ENCODE measurements at places on chromosomes 4 and X. TPM values are rescaled to one million over a fixed set of nuclear protein-coding genes. Genes with fewer than 3 reads are reported as not detected.

DNA sequence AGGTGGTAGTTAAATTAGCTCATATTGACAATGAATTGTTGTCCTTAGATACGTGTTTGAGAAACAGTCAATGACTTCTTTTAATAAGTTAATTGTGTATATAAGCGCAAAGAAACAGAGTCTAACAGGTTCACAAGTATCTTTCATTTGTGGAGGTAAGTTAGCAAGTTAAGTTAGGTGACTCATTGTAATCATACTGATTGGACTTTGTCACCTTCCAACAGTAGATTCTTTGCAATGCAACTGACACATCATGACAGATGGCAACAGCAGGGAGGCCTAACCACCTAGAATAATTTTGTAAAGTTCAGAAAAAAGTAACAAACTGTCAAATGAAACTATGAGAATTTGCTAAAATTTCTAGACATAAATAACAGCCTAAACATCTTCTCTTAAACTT lies 207.6 kb upstream of the PITX2 start:
- ATAC-seq: no peak

- peak; percentile 77 for ATAC-seq
These were observed 21.3 kb downstream of the ADGRG4 start for GRCh38 chrX:136322064-136322463.

DNA sequence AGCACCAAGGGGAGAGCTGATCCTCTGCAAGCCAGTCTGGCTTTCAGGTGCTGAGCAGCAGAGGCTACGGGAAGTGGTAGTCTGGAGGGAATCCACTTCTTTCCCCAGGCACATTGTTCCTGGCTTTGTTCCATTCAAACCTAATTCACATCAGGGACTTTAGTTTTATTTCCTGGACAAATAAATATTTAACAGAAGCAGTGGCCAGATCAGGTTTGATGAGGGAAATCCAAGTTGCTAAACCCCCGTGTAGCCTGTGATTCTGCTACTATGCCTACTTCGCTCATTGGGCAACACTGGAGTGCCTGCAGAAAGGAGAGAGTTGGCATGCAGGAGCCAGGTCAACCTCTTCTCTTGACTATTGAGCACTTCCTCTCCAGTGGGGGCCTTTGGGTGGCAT lies 13.8 kb upstream of the STBD1 start:
- no peak for ATAC-seq

- ATAC-seq: no peak
These were observed 664 bp downstream of the PIR start for GRCh38 chrX:15492469-15492868.

DNA sequence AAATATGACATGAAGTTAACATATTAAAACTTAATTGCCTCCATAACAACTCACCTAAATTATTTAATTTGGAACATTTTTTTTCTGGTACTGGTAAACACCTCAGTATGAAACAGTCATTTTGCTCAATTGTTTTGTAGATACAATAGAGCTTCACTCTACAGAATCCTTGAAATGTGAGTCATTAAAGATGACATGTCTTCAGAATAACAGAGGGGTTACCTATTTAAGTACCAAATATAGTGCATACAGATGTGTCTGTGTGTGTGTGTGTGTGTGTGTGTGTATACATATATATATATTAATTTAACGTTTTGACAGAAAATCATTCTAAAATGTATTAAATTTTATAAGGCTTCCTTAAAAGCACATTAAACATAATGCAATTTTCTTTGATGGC lies 297.6 kb downstream of the INPP4B start:
- ATAC-seq: no peak

DNA sequence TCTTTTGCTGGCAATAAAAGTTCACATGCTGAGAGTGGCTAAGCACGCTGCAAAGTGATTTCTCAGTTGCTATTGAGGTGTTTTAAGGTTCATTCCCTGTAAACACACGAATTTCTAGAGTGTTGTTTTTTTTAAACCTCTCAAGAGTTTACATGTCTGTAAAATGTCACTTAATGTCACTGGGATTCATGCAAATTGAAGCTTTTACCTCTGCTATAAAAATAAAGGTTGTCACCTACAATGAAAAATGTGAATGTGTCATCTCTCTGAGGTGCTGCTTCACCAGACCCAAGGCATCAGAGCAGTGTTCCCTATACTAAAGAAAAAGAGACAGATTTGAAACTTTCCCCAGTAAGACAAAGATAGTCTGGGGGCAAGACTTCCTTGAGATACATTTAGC lies 127.0 kb downstream of the PPA2 start:
- ATAC-seq: no peak

DNA sequence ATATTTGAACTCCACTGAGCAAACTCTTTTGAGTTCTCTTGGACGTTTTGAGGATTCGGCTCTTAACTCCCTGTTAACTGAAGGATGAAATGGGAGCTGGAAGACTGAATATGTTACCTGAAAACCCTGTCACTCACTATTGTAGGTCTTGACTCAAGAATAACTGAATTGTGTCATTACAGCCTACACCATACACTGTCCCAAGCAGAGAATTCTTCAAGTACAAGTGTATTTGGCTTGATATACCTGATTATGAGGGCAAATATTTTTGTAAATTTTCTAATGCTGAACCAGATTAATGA lies 276.1 kb downstream of the CFAP299 start:
- ATAC-seq: no peak

GRCh38 chr4:122624205-122624604 lies 3.3 kb upstream of the IL21 start:
- ATAC-seq: peak; percentile 86

DNA sequence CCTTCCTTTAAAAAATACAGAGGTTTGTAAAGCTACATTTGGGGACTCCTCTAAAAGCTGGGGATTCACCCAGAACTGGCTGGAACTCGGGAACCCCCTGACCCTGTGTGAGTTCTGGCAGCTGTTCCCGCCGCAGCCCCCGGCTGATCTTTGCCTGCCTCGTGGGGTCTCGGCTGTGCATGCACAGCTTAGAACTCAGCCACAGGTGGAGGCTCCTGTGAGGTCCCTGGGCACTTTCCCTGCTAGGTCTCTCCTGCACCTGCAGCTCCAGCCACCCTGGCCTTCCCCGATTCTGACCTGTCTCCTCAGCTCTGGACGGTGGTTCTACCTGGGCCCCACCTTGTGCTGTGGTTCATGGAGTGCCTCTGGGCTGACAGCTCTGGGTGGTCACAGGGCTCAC lies 48.6 kb upstream of the HGFAC start:
- ATAC-seq: no peak

SMIM31 gene
- not detected for total RNA-seq

DCLK2 gene
- total RNA-seq: 43.9 TPM

SPANXN5 gene
- not detected for total RNA-seq

ADH6 gene
- total RNA-seq: 1.1 TPM

TMPRSS11E gene
- total RNA-seq: not detected

ADAM29 gene
- 0.59 TPM for total RNA-seq

CPLX1 gene
- 10.1 TPM for total RNA-seq

UGT2A1 gene
- 4.5 TPM for total RNA-seq
